ENCODE measurements at places on chromosomes 2 and 18.

DNA sequence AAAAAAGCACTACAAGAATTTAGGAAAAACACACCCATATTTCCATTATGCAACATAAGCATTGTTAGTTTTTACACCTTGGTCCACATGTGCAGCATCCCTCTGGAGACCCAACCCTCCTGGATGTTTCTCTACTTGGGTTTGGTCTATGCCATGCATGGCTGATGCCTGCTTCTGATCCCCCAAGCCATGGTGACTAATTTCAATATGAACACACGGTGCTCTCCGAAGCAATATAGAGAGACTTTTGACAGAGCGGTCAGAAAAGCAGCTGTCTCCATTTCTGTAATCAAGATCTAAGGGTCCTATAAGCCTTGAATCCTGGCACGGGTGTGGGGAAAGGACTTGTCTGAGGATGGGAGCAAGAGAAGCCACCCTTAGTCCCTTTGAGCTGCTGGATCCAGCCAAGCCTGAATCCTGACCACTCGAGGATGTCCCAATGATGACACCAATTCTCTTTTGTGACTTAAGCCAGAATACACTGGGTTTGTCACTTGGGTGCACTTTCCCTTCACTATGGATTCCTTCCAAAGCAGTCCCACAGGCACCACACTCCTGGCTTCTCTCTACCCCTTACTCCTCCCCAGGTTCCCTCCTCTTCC, 91.5 kb downstream of the ACTR2 start:
- DNase-seq: no peak

- no peak for DNase-seq
Measured at GRCh38 chr2:230840301-230840700, 24.4 kb upstream of the ITM2C start.

- DNase-seq: no peak
Measured at GRCh38 chr2:127614731-127615130, 31.2 kb upstream of the GPR17 start.

GRCh38 chr2:222693837-222694236, 22.4 kb downstream of the MOGAT1 start:
- DNase-seq: no peak

DNA sequence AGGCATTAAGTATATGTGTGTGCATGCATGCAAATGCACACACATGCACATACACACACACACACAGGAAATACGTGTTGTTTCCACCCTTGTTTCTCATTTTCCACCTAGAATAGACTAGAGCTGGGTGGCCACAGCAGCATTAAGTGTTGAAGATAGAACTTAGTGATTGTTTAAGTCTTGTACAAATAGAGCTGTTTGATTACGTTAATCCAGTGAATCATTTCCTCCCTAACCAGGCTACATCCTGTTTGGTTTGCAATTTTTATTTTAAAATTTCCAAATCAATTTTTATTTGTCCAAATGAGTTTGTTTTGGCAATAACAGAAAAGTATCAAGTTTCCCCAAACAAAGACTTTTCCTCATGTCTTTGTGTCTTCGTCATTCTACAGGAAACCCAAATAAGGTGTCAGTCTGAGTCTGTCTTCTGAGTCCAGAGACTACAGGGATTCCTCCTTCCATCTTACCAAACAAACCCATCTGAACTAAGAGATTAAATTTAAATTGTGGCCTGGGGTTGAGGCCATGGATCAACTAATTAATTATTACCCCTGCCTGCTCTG, 74.6 kb upstream of the GALNT5 start:
- no peak for DNase-seq

GRCh38 chr18:74806073-74806472, 208.4 kb downstream of the ZNF407 start:
- no peak for DNase-seq

- DNase-seq: no peak
Measured at GRCh38 chr2:68466778-68467076, 367 bp downstream of the FBXO48 start.

- DNase-seq: no peak
Measured at GRCh38 chr2:73830871-73831401, 2.2 kb downstream of the STAMBP start.

- DNase-seq: no peak
Measured at GRCh38 chr2:46116553-46116991, 180.6 kb upstream of the EPAS1 start.

DNA sequence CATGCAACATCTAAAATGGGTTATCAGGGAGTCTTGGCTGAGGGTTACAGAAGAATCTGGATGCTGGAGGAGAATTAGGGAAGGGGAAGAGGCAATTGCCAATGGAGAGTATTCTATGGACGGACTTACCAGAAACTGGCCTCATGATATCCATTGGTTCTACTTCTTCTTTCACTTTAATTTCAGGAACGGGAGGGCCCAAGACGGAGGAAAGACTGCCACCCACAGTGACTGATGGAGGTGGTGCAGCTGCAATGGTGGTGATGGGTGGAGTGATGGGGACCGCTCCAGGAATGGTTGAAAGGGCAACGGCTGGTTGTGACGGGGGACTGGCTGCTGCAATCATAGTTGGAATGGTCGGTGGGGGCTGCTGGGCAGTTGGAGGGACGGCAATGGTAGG, 69.1 kb upstream of the AMMECR1L start:
- DNase-seq: no peak

DNA sequence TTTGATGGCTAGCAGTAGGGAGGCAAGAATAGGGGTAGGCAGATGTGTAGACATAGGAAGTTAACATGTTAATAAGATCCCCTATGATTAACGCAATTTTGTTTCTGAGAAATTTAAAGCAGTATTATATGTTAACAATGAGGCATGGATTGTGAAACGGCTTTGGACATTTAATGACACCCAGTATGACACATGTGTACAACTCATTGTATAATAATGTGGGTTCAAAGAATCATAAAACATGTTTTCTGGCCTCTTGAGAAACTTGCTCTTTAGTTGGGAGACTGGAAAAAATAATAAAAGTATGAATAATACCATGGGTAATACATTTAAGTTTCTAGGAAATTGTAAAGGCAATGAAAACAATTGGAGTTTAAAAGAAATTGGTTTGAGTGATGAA, 332.1 kb upstream of the CDH20 start:
- DNase-seq: no peak

Measured in GM12892 (cell line).